ENCODE measurements at places on chromosomes 1 and 21.

DNA sequence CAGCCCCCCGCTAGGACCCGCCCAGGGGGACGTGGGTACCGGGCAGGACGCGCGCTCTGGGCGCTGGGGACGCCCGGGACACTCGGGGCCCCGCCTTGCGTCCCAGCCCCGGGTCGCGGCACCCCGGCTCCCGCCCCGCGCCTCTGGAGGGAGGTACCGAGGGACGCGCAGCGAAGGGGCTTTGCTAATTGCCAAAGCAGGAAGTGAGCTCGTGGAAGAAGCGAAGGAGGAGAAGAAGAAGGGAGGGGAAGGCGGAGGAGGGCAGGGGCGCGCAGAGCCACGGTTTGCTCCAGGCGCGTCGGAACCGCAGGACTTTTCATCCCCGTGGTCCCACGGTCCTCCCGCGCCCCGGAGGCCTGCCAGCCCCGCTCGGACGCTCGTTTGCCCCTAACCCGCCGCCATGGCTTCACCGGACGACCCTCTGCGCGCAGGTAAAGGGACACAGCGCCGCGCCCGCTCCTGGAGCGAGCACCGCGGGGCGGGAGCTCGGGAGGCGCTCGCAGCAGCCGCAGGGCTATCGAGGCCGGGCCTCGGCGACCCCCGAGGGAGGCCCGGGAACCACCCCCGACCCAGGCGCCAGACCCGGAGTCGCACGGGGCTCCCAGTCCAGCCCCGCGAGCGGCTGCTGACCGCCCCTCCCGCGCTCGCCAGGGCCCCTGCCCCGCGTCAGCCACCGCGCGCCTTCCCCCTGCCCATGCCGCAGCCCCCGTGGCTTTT is 1.3 kb downstream of the EDARADD start:
- peak; percentile 20 for DNase-seq

GRCh38 chr1:229637746-229638145 is 11.7 kb downstream of the URB2 start:
- no peak for DNase-seq

DNA sequence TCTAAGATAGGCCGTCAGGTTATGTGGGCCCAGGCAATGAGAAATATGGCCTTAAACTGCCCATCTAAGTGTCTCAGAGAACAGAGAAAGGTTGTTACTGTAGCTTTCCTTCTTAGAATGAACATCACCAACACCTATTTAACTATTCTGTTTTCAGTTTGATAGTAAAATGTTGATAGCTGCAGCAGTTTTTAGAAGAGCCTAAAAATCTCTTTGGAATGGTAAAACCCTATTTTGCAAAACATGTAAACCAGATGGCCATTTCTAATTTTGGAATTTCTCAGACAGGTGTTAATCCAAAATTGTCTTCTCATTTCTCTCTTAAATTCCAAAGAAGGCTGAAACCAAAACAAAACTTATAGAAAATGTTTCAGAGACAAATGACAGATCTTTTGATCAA is 57.5 kb downstream of the DIPK1A start:
- no peak for DNase-seq

DNA sequence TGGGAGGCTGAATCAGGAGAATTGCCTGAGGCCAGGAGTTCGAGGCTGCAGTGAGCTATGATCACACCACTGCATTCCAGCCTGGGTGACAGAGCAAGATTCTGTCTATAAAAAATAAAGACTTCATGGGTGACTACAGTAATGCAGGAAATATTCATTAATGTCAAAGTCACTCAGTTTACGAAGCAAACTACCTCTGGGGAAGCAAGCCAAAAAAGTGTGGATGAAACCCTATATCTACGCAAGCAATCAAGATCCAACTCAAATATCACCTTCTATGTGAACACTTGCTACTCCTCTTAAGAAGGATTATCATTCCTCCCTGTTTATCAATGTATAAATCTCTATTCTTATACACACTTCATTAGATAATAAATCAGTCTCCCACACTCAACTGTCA is 434.8 kb downstream of the SETD4 start:
- no peak for DNase-seq

DNA sequence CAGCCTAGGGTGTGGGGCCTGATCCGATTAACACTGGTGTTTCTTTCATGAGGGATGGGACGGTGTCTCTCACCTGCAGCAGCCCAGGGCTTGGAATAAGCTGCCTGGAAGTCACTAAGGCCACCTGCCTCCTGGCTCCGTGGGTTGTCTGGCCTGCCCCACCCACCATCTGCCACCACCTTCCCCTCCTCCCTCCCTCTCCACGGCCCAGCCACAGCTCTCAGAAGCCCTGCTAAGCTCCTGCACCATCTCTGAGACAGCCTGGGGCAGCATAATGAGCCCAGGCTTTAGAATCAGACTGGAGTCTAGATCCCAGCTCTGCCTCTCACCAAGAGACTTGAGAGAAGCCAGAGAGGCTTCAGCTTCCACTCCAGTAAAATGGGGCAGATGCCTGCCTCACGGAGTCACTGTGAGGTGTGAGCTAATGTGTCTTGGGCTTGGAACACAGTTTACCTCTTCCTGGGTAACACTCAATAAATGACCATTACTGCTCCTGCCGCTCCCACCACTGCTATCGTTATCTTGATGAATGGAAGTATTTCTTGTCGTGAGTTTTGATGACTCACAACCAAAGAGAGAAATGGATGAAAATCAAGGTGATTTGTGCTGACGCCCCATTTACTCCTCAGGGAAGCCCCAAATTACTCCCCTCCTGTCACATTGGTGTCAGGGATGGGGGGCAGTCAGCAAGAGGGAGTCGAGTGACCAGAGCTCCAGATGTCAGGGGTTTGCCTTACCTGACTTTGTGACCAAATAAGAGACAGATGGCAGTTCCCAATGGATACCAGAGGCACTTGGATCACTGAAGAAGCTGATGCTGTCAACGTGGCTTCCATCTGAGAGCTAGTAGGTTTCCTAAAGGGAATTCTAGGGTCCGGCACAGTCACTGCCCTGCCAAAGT is 23.5 kb upstream of the C1QA start:
- DNase-seq: no peak

All from fibroblast of skin of scalp (primary cell).